Foreskin fibroblast (primary cell): ENCODE measurements at places on chromosomes 5 and 9.
A peak's percentile ranks its signal among the peaks of the same experiment; 100 is the strongest.

GRCh38 chr5:100424017-100424416 is 111.2 kb upstream of the FAM174A start:
- no peak for DNase-seq

DNA sequence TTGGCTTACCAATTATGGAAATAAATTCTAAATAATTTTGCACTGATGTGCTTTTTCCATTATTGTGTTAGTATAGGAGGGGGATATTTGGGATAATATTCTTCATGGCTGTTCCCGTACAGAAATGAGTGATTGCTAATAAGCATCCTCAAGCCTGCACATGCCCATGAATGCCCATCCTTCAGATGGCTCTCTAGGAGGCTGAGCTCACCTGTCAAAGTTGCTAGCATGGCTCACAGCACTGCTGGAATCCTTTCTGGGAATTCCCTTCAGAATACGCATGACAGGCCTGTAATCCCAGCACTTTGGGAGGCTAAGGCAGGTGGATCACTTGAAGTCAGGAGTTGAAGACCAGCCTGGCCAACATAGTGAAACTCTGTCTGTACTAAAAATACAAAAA is 124.1 kb downstream of the NXNL2 start:
- no peak for DNase-seq

DNA sequence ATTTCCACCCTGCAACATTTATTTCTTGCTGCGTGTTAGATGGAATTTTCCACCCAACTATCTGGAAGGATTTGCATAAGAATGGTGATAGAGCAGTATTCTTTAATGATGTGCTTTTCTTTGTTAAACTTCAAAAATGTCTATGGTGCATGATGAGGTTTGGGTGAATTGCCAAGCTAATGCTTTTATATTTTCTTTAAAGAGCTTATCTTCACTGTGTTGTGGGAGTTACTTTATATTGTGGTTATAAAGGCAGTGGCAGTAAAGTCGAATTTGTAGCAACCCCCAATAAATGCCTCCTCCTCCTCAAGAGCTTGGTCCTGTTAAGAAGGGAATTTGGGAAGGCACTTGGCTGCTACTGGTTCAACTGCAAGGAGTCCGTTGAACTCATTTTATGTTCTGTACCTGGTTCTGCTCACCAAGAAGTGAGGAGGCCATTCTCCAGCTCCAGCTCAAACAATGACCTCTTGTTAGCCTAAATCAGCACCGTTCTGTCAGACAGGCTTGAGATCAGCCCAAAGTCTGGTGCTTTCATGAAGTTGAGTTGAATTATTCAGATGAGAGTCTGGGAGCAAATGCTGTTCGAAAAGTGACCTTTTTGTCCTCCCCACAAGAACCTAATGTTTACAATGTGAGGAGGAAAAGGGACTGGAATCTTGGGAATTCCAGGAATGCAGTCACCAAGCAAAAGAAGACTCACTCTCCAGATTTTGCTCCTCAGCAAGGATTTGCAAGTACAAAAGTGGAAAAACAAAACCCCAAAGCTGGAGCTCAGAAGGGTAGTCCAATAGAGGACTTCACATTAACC is 217.0 kb downstream of the TMEM38B start:
- DNase-seq: no peak

DNA sequence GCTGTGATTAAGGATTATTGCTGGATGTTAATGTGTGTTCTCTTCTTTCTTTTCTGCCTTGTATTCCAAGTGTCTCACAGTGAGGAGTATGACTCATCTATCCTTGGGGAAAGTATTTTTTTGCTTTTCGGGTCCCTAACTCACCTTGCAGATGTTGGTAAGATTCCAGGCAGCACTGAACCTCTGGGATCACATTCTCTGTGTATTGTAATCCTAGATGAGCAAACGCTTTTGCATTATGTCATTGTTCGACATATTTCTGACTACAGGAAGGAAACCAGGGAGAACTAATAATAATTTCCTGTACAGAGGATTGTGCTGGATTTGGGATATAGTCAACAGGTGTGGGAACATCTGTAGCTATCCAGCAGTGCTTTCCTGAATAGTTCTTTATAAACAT is 246.1 kb upstream of the TUT7 start:
- DNase-seq: peak; percentile 61

GRCh38 chr9:101315112-101315450 is 69.7 kb downstream of the BAAT start:
- no peak for DNase-seq

DNA sequence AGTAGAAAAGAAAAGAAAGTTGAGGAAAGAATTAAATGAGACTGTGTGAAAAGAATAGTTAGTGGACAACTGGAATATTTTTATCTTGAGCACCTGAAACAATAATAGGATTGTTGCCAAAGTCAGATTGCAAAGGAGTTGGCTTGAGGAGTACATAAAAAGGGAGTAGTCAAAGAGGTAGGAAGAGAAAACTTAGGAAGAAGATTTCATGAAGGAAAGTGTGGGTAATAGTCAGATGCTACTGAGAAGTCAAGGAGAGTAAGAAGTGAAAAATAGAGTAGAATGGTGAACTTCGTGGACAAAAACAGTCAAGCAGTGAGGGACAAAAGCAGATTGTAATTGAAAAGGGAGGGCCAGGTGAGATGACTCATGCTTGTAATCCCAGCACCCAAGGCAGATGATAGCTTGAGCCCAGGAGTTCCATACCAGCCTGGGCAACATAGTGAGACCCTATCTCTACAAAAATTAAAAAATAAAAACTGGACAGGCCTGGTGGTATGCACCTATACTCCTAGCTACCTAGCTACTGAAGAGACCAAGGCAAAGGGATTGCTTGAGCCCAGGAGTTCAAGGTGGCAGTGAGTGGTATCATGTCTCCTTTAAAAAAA is 178.9 kb downstream of the NIPBL start:
- no peak for DNase-seq

GRCh38 chr5:89929834-89930233 is 479.7 kb downstream of the CETN3 start:
- DNase-seq: peak; percentile 39

DNA sequence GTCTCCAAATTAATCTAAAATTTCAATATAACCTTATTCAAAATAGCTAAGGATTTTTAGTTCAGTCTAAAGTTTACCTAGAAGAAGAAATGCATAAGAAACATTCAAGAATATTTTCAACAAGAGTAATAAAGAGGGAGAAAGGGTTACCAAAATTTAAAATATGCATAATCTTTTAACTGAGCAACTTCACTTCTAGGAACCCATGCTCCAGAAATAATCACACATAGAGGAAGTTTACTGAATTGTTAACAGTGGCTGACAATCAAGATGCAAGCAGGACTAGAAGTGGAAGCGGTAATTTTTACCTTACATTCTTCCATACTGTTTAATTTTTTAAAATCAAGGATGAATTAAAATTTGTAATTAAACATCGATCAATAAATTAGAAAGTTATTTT is 1.9 kb downstream of the PJA2 start:
- DNase-seq: no peak

DNA sequence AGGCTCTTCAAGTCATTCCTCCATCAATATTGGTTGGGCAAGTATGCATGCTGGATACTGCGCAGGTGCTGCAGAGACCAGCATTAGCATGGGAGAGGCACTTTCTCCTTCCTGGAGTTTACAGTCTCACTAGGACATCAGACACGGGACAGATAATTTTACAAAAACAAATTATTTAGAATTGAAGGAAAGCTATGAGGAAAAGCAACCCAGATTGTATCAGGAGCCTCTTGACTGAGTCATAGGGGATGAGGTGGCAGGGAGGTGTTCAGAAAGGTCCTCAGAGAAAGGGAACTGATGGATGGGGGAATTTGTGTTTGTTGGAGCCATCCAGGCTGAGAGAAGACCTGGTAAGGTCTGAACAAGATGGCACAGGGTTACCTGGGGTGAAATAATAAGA is 24.5 kb upstream of the RAB14 start:
- peak; percentile 76 for DNase-seq

DNA sequence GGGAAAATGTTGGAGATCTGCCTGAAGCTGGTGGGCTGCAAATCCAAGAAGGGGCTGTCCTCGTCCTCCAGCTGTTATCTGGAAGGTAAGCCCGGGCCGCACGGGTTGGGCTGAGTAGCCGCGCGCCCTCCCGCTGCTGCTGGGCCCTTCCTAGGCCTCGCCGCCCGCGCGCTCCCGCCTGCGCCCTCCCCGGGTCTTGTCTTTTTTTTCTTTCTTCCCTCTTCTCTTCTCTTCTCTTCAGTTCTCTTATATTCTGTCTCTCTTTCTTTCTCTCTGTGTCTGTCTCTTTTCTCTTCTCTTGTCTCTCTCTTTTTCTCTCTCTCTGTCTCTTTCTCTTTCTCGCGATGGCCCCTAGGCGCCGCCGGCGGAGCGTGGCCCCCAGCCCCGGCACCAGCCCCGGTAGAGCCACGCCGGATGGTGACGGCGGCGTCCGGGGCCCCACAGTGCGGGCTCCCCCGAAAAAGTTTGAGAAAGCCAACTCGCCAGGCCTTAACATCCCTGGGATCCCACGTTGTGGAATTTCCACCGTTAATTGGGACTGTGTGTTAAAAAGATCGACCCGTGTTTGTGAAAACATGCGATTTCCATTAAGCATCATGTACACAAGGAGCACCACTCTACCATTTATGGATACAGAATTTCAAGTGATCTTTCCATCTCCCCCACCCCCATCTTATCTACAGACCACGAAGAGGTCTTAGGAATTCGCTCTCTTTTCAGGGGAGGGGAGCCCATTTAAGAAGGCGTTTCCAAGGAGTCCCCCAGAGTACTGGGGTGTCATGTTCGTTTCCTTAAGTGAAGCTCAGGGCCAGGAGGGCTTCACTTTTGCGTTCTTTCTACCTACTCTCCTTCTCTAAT is 616 bp downstream of the ABL1 start:
- no peak for DNase-seq

- peak; percentile 67 for DNase-seq
Measured at GRCh38 chr5:83927140-83927733, 206.6 kb upstream of the HAPLN1 start.

GRCh38 chr9:126474206-126474765 is 139.4 kb upstream of the LMX1B start:
- peak; percentile 50 for DNase-seq

DNA sequence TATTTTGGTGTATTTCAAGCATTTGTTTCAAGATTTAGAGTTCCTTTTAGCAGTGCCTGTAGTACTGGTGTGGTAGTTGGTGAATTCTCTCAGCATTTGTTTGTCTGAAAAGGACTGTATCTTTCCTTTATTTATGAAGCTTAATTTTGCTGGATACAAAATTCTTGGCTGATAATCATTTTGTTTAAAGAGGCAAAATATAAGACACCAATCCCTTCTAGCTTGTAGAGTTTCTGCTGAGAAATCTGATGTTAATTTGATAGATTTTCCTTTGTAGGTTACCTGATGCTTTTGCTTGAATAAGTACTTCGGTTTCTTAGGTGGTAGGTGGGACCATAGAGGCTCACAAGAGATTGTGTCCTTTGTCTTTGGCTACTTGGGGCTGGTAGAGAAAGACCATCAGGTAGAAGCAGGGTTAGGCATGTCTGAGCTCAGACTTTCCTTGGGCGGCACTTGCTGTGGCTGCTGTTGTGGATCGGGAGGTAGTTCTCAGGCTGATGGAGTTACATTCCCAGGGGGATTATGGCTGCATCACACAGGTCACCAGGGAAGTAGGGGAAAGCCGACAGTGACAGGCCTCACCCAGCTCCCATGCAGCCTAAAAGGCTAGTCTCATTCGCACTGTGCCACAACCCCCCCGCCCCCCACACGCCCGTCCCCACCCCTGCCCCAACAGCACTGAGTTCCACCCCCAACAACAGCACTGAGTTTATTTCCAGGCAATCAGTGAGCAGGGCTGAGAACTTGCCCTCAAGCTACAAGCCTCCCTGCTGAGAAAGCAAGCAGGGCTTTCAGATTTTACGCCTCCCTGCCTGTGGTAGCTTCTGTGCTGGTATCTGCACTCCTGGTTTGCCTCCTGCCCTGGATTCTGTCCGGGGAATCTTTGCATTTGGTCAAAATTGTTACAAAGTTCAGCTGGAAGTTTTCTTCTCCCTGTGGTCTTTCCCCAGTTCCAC is 127.1 kb upstream of the GLRA1 start:
- DNase-seq: no peak

DNA sequence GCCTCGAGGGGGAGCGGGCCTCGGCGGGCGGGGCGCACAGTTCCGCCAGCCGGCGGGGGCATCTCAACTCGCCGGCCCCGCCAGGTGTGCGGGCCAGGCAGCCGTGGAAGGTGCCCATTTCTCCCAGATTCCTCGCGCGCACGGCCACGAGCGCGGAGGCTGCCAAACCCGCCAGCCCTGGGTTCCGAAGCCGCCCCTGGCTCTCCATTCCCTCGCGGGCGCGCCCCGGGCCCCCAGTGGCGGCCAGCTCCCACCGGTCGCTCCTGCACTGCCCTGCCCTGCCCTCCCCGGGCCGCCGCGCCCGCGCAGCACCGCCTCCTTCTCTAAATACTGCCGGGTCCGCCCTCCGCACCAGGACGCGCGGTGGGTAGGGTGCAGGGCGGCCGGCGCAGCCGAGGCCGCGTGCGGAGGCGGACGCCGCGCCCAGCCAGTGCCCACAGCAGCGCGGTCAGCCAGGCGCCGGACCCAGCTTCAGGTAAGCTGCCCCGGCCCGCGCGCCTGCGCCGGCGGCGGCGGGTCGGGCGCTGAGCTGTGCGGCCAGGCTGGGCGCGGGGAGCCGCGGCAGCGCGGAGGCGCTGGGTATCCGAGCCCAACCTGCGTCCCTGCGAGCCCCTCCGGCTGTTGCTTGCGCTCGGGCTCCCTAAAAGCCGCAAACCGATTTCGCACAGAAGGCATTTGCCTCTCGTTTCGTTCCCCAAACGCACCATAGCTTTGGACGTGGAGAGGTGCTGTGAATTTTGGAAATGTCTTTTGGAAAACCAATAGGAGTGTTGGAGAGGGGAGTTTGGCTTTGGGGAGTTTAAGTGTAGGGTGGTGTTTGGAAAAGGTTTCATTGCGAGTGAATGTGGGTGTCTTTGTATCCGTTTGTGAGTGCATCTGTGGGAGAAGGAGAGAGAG is at the start of gene TMEM171:
Gene TMEM171, plus strand, starts transcription at position 354 of the 897 bp plus-strand sequence. CDS start 2,799 bp downstream, outside the sequence.
- peak; percentile 47 for DNase-seq
